ENCODE measurements at places on chromosomes 7 and 10. TPM values are rescaled to one million over a fixed set of nuclear protein-coding genes. Genes with fewer than 3 reads are reported as not detected.

DNA sequence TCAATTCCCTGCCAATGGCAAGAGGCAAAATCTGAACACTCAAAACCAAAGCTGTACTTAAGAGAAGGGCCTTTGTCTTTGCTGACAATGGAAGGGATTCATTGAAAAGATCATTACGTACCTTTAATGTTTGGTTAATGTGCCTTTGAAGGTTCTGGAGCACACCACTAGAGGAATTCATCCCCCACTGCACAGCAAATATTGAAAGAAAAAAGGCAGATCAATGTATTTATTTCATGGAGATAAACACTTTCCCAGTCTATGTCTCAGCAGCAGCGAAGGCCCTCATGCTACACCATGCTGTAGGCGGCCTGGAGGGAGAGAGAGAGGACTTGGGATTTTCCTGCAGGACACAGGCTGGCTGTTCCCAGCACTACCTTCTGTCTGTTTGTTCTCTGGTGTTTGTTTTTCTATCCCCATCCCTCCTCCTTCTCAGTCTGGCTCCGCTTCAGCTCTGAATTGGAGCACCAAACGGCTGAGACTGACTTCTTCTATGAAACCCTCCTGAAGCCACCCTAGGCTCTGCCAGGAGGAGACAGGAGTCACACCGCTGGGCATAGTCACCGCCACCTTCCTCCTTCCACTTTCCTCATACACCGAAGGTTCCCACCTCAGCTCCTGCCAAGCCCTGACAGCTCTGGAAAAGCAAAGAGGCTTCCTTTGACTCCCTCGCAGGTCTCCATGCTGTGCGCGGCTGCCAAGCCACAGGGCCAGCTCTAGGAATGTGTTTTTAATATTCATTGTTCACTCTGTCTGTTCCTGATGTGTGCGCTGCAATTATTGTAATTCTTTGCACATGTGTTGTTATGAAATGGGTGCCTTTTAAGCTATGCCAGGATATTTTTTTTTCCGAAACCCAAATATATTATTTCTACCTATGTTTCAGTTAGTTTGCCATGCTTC is 301.5 kb downstream of the FZD1 start:
- H3K27ac ChIP-seq = peak overlapping the region; percentile 23
- peaks cover 2% of the 10 kb centered on the region for H3K4me1 ChIP-seq
- H3K4me3 ChIP-seq = no peak overlapping the region
- no peak for DNase-seq
- H3K36me3 ChIP-seq = no peaks in the 10 kb centered on the region

- H3K4me3 ChIP-seq = no peak overlapping the region
- no peaks in the 10 kb centered on the region for H3K36me3 ChIP-seq
- no peak for DNase-seq
- H3K27me3 ChIP-seq = no peaks in the 10 kb centered on the region
- peak overlapping the region; percentile 85 for H3K27ac ChIP-seq
Observed at GRCh38 chr10:31648966-31649365, 279.7 kb downstream of the ARHGAP12 start.

DNA sequence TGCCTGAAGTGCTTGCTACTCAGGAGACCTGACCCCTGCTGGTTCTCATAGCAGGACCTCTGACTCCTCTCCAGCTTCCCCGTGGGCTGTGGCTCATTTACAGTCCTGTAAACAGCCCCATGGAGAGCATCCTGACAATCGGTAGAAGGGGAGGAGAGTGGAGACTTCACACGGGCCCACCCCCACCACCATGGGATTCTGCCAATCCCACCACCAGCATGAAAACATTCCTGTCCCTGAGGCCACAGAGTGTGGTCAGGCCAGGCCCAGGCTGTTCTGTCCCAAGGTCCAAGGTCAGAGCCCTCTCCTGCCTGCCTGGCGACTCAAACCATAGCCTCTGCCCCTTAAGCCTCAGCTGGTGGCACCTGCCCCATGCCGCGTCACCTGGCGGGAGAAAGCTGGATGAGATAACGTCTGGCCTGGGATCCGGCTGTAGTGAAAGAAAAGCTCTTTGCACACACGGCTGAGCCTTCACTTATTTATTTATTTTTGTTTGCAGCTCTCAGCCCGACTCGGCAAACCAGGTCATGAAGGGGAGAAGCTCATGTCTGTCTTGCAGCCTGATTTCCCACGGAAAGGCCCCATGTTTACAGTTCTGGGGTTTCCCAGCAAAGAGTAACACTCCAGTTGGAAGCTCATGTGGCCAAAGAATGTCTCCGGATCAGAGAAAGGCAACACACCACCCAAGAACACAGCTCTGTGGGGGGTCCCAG is 293.6 kb upstream of the ZMIZ1 start:
- no peaks in the 10 kb centered on the region for H3K36me3 ChIP-seq
- no peak overlapping the region for H3K27ac ChIP-seq
- H3K4me3 ChIP-seq = no peak overlapping the region
- no peaks in the 10 kb centered on the region for H3K27me3 ChIP-seq

The CPN1 gene
- total RNA-seq = not detected

DNA sequence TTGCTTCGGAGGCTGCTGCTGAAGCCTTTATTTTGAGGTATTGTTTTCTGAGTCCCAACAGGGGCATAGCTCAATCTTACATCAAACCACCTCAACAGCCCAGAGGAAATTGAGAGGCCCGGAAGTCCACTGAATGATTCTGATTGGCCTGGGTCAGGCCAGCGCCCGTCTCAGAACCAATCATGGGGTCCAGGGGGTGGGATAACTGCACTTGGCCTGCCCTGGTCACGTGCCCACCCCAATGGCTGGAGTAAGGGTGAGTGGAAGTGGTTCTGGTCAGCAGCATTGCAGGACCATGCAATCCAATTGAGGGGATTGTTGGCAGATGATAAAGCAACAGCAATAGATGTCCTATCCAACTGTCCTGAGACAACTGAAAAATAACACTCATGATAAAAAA is 190.6 kb downstream of the HERPUD2 start:
- H3K27me3 ChIP-seq = no peaks in the 10 kb centered on the region
- H3K4me1 ChIP-seq = no peaks in the 10 kb centered on the region
- DNase-seq = no peak
- H3K36me3 ChIP-seq = no peaks in the 10 kb centered on the region
- no peak overlapping the region for H3K27ac ChIP-seq

DNA sequence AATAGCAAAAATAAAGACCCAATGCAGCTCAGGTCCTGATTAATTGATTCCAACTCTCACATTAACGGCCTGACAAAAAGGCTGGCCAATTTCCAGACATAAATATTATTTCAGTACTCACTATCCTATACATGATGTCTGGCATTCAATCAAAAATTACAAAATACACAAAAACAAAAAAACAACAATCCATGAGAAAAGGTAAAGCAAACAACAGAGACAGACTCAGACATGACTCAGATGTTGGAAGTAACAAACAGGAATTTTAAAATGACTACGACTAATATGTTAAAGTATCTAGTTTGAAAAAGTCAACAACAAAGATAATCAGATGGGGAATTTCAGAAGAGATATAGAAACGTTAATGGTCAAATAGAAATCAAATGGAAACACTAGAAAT is 152.8 kb downstream of the AMPH start:
- no peaks in the 10 kb centered on the region for H3K27me3 ChIP-seq
- H3K36me3 ChIP-seq = peaks cover 5% of the 10 kb centered on the region
- no peaks in the 10 kb centered on the region for H3K4me1 ChIP-seq
- H3K27ac ChIP-seq = no peak overlapping the region
- H3K4me3 ChIP-seq = no peak overlapping the region

DNA sequence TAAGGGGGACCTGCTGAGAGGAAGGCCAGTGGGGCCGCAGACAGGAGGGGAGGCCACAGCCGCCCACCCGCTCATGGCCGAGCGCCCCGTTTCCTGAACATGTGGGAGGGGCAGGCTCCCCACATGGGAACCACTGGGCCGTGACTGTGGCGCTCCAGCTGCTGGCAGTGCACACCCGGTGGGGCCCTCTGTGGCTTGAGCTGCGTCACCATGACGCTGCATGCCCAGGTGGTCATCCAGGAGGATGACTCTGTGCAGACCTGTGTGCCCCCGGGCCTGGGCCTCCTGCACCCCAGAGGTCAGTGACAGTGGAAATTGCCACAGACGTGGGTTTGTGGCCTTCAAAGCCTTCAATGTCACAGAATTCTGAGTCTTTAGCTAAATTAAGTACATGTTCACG is 85.1 kb downstream of the MGMT start:
- no peaks in the 10 kb centered on the region for H3K27me3 ChIP-seq
- H3K4me1 ChIP-seq = no peaks in the 10 kb centered on the region
- no peak for DNase-seq
- H3K36me3 ChIP-seq = no peaks in the 10 kb centered on the region
- no peak overlapping the region for H3K27ac ChIP-seq

The GPC2 gene
- 0.78 TPM for total RNA-seq

DNA sequence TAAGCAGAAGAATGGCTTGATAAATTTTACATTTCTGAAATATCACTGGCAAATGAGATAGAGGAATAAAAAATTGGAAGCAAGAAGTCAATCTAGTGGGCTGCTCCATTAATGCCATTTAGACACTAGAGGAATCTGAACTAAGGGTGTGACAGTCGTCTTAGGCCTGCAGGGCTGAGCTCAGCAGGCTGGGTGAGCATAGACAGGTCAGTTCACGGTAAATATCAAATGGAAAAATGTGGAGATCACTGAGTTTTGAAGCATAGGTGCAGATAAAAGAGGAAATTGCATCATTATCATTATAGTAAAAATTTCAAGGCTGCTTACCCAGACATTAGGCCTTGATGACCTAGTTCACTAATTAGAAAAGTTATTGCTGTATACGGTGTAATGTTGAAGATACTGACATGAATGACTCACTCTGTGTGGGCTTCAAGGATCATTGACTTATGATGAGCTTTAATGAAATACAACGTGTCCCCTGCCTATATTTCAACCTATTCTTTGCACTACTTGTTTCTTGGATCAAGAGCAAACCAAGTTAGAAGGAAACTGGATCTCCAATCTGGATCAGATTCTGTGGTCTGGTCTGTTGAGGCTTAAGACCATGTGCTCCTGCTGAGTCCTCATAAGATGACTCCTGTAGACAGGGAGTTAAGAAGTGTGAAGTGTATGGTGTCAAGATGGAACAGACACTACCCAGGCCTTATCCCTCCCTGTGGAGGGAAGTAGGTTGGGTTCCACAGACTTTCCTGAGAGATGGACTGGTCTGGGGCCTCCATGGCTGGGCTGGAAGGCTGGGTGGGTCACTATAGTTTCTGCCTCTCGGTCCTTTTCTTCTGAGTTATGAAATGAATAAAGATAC is 3.6 kb downstream of the OR2F2 start:
- H3K27me3 ChIP-seq = no peaks in the 10 kb centered on the region
- H3K4me3 ChIP-seq = no peak overlapping the region
- H3K27ac ChIP-seq = no peak overlapping the region

DNA sequence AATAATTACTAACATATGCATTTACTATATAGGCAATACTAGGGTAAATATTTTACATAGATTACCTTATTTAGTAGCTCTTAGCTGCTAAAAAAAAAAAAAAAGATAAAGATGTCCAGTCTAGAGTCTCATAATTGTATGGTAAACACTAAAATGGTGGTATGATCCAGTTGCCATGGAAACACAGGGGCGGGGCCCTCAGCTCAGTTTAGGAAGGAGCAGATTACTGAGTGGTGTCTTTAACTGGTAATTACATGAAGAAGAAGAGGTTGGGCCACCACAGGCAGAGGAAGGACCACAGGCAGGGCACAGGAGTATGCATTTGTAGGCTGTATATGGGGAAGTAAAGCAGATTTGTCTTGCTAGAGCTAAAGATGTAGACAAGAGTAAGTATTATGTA is 43.7 kb downstream of the ITGB8 start:
- DNase-seq = no peak
- H3K27me3 ChIP-seq = no peaks in the 10 kb centered on the region
- no peaks in the 10 kb centered on the region for H3K4me1 ChIP-seq
- no peak overlapping the region for H3K27ac ChIP-seq
- no peak overlapping the region for H3K4me3 ChIP-seq

GRCh38 chr10:104664205-104664604 is 23.1 kb downstream of the SORCS3 start:
- no peaks in the 10 kb centered on the region for H3K27me3 ChIP-seq
- no peak overlapping the region for H3K4me3 ChIP-seq
- no peaks in the 10 kb centered on the region for H3K4me1 ChIP-seq
- DNase-seq = no peak
- H3K27ac ChIP-seq = no peak overlapping the region
- H3K36me3 ChIP-seq = no peaks in the 10 kb centered on the region

GRCh38 chr10:27245836-27246235 is 5.2 kb upstream of the ACBD5 start:
- H3K36me3 ChIP-seq = no peaks in the 10 kb centered on the region
- H3K27ac ChIP-seq = no peak overlapping the region
- H3K4me1 ChIP-seq = no peaks in the 10 kb centered on the region
- no peaks in the 10 kb centered on the region for H3K27me3 ChIP-seq

The ARMC3 gene
- total RNA-seq = not detected

GRCh38 chr7:37707754-37708485 is 24.4 kb downstream of the GPR141 start:
- peaks cover 8% of the 10 kb centered on the region for H3K4me1 ChIP-seq
- H3K36me3 ChIP-seq = no peaks in the 10 kb centered on the region
- DNase-seq = no peak

GRCh38 chr7:139696552-139696951 is 81.2 kb downstream of the HIPK2 start:
- no peaks in the 10 kb centered on the region for H3K36me3 ChIP-seq
- H3K4me1 ChIP-seq = no peaks in the 10 kb centered on the region
- H3K27me3 ChIP-seq = no peaks in the 10 kb centered on the region
- no peak overlapping the region for H3K4me3 ChIP-seq
- H3K27ac ChIP-seq = no peak overlapping the region
- DNase-seq = no peak

GRCh38 chr10:69172241-69172982 is 7.6 kb upstream of the SUPV3L1 start:
- H3K36me3 ChIP-seq = no peaks in the 10 kb centered on the region
- no peaks in the 10 kb centered on the region for H3K4me1 ChIP-seq
- no peak overlapping the region for H3K4me3 ChIP-seq
- DNase-seq = no peak
- no peaks in the 10 kb centered on the region for H3K27me3 ChIP-seq

- no peak overlapping the region for H3K4me3 ChIP-seq
Observed at GRCh38 chr10:98047009-98047741, 16.8 kb upstream of the CRTAC1 start.

- H3K36me3 ChIP-seq = no peaks in the 10 kb centered on the region
- no peak overlapping the region for H3K4me3 ChIP-seq
- H3K27ac ChIP-seq = no peak overlapping the region
- no peaks in the 10 kb centered on the region for H3K27me3 ChIP-seq
- DNase-seq = no peak
- no peaks in the 10 kb centered on the region for H3K4me1 ChIP-seq
Observed at GRCh38 chr10:128804411-128804810, 662.6 kb upstream of the MGMT start.

- no peaks in the 10 kb centered on the region for H3K27me3 ChIP-seq
- no peaks in the 10 kb centered on the region for H3K4me1 ChIP-seq
- H3K4me3 ChIP-seq = no peak overlapping the region
Observed at GRCh38 chr10:80890146-80890545, 352.4 kb downstream of the SH2D4B start.

GRCh38 chr10:70885931-70886903 is 2.1 kb downstream of the PCBD1 start:
- H3K36me3 ChIP-seq = peaks cover 2% of the 10 kb centered on the region
- no peaks in the 10 kb centered on the region for H3K27me3 ChIP-seq
- H3K4me1 ChIP-seq = no peaks in the 10 kb centered on the region
- no peak for DNase-seq

The VENTX gene
- total RNA-seq = 4.0 TPM

Measured in aorta (tissue), 5 donors.